ENCODE measurements at places on chromosomes 6 and 20.

GRCh38 chr20:20953738-20954618 is 152.2 kb downstream of the LINC00237 start:
- no peak for DNase-seq

GRCh38 chr6:111642463-111643158 is 36.9 kb upstream of the TRAF3IP2 start:
- peak; percentile 84 for DNase-seq

GRCh38 chr6:117477988-117478852 is 4.3 kb upstream of the DCBLD1 start:
- DNase-seq, result peak; percentile 45

DNA sequence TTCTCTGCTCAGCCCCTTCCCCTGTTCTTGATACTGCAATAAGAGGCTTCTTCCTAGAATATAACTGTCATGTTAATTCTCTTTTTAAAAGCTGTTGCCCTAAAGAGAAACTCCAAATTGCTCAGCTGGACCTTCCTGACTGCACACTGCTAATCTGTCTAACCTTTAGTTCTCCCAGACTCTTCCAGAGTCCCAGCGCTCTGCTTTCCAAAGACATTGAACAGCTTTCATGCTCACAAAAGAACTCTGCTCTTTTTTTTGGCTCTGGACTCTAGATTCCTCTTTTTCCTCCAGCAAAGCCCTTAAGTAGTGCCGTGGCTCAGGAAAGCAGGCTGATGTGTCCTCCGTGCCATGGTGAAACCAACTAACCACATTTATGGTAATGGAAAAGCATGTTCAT is 356.6 kb upstream of the RSPO3 start:
- DNase-seq, result no peak

- DNase-seq, result no peak
Observed at GRCh38 chr6:141986457-141986856, 146.3 kb upstream of the GJE1 start.
